ENCODE measurements at places on chromosomes 13 and 19.
A peak's percentile ranks its signal among the peaks of the same experiment; 100 is the strongest.

- no peak for DNase-seq
These were observed 14.7 kb downstream of the ZNF112 start for GRCh38 chr19:44341794-44342193.

- DNase-seq: no peak
These were observed 11.1 kb downstream of the ATP4B start for GRCh38 chr13:113646921-113647340.

DNA sequence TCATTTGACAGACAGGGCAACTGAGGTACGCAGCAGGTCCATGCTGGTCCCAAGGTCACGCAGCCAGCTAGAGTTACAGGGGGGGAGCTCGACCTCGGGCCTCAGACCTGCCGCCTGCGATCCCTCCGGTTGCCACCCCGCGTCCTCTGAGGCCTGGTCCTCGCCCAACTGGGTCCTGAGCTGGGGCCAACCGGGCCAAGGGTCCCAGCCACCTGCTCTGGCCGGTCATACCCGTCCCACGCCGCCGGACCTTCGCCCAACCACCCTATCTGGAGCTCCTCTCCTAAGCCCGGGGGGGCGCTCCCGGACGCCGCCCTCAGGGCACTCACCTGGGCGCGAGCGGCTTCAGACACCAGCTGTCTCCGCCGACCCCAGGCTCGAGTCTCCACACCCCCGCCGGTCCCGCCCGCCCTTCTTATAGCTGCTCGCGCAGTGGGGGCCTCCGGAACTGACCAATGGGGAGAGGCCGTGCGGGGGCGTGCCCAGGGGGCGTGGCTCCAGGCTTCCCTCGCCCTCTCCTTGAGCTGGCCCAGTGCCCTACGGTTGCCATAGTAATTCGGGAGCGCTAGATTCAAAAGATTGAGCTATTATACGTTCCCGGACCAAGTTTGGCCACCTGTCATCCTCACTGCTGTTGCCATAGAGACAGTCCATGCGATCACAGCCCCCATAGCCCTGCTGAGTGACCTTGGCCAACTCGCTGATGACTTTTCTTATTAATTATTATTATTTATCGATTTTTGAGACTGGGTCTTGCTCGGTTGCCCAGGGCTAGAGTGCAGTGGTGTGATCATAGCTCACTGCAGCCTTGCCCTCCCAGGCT is at the start of gene PLIN5:
PLIN5 (minus strand) TSS at position 389 of the 823 bp plus-strand sequence. CDS start 1,150 bp downstream, outside the sequence.
- DNase-seq: peak; percentile 85

DNA sequence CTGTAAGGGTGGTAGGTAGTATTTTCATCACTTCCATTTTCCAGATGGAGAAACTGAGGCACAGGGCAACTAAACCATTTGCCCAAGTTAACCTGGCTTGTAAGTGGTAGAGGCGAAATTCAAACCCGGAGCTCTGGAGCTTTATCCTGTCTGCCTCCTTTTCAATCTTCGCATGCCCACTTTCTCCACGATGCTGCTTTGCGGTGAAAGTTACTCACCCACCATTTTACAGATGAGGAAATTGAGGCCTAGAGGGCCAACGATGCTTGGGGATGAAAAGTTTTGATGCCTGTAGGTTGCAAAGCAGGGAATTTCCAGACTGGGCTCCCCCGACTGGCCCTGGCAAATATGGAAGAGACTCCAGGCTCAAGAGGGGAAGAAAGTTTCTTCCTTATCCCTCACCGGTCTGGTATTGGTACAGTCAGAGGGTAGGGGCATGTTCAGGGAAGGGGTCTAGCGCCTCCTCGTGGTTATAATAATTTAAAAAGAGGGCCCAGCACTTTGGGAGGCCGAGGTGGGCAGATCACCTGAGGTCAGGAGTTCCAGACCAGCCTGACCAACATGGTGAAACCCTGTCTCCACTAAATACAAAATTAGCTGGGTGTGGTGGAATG is 1.9 kb upstream of the SH2D3A start:
- DNase-seq: peak; percentile 43

DNA sequence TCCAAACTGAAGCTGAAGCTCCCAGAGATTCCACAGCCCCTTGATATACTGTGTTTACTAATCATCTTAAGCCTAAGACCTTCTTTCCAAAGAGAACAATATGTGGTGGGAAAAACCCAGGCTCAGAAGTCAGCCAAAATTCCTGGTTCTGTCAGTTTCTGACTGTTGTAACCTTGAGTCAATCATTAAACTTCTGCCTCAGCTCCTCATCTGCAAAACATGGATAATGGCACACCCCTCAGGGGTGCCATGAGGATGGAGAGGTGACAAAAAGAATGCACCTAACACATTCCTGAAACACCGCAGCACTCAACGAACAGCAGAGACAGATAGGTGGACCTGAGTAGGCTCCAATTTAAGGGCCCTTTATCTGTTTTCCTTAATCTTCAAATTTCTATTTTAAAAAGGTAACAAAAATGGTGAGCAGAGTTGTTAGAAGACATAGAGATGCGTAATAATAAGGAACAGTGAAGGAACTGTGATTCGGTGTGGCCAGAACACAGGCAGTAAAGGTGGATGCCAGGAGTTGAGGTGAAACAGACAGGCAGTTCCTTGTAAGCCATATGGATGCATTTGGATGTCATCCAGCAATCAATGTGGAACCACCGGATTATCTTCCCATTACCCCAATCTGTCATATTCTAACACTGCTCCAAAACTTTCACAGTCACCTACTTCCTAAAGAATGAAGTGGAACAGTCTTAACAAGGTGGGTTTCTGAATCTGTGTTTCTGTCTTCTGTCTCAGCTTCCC is 56.6 kb upstream of the DOCK9 start:
- DNase-seq: no peak

- no peak for DNase-seq
These were observed 9.4 kb downstream of the USHBP1 start for GRCh38 chr19:17255150-17255621.

All from hematopoietic multipotent progenitor cell treated with erythropoietin and hydrocortisone succinate and interleukin-3 and kit ligand, for 8 days (in vitro differentiated cells).